Right hindlimb (tissue), 1 donor: ENCODE measurements at places on chromosomes 3 and 15.

GRCh38 chr3:123083383-123084124 lies 16.7 kb downstream of the PDIA5 start:
- DNase-seq: no peak

DNA sequence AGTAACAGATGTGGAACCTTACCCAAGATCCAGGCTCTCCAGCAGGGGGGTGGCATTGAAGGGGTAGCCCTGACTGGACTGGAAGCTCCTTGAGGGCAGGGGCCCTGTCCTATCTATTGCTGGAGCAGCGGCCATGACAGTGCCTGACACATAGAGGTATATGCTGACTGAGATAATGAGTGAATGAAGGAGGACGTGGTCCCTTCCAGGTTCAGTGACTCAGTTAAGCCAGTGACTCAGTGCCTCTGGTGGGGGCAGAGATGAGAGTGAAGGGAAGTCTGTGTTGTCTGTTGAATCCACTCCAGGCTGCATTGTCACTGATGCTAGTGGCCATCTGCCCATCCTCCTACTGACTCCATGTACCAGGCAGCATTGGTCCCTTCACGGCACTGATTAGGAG lies 13.0 kb upstream of the CTXND1 start:
- no peak for DNase-seq

- DNase-seq: no peak
Observed at GRCh38 chr3:196694941-196695848, 16.9 kb downstream of the CEP19 start.

GRCh38 chr15:93071469-93071936 lies 17.5 kb downstream of the RGMA start:
- DNase-seq: peak; percentile 47

- peak; percentile 35 for DNase-seq
Observed at GRCh38 chr3:112676659-112677234, 35.8 kb upstream of the CCDC80 start.

DNA sequence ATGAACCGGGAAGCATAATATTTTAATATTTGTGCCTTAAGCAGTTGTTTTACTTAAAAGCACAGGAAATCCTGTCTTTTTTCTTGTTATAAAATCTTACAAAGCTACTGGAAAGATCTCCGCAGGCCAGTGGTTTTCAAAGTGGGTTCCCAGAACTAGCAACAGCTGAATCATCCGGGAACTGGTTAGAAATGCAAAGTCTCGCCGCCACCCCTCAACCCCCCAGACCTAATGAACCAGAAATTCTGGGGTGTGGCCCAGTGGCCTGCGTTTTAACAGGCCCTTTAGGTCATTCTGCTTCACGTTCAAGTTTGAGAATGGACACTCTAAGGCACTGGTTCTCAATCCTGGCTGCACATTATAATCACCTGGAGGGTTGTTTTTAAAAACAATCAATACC lies 74.7 kb downstream of the PDZRN3 start:
- DNase-seq: no peak

GRCh38 chr3:114442246-114442645 lies 148.4 kb downstream of the TIGIT start:
- peak; percentile 25 for DNase-seq

GRCh38 chr15:73996939-73997338 lies 2.4 kb downstream of the PML start:
- no peak for DNase-seq

- no peak for DNase-seq
Observed at GRCh38 chr3:144055604-144056003, 84.0 kb downstream of the DIPK2A start.

DNA sequence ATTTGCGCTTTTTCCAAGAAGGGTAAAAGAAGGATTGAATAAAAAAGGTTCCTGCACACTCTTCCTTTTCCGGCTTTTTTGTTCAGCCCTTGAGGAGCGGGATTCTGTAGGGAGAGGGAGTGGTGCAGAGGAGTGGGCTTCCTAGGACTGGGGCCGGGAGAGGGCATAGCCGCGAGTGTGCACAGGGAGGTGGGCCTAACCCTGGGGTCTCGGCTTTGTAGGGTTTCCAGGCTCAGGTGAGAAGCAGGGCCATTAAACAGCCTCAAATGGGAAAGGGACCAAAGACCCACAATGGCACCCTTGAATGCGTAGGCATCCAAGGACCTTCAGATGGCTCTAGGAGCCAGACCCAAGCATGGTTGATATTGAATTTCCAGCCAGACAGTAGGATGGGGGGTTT lies 35.4 kb upstream of the RAB6B start:
- DNase-seq: no peak

DNA sequence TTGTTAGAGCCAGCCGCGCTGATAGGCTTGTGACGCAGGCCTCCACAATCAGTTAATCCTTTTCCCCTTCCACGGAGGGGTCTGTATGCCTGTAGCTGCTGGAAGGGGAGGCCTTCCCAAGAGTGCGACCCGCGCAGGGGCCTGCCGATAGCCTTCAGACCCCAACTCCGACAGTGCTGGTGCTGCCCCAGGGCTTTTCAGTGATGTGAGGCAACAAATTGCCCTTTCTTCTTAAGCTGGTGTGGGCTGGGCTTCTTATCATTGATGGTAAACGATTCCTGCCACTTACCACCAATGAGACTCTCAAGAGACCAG lies 143.4 kb downstream of the CHSY1 start:
- no peak for DNase-seq

- DNase-seq: peak; percentile 60
Observed at GRCh38 chr3:32045091-32045915, 61.1 kb upstream of the GPD1L start.

GRCh38 chr3:30493911-30494311 lies 112.5 kb upstream of the TGFBR2 start:
- DNase-seq: no peak

GRCh38 chr3:172124271-172124670 lies 84.9 kb downstream of the FNDC3B start:
- no peak for DNase-seq

DNA sequence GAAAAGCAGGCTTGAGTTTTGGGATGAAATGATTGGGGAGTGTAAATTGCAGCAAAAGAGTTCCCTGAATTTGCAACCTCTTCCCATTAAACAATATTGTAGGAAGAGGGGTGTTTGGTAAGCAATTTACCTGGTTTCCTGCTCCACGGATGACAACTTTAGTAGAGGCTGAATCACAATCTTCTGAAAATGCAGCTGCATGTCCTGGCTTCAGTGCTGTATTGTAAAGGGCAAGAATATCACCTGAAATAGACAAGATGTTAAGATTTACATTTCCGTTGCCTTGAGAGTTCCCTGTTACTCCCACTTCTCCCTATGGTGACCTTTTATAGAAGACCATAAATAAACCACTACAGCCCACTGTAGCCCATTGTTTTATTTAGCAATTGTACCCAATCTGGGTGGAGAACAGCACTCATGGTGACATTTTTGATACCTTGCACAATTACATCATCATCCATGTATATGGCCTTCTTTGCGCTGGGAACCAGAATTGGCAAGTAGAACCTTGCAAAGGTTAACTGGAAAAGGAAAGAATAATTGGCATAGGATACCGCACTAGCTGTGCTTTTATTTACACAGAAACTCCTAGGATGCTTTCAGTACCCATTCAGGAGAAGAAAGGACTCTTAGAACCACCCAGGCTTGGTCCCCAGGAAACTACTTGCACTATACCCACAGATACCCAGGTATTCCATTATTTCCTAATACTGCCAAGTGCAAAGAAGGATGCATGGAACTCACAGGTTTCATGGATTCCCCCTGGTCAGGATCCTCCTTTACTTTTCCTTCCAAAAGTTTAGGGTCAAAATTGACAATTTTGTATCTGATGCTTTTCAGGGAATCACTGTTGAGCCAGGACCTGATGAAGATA lies 9.6 kb downstream of the GLT8D1 start:
- no peak for DNase-seq

DNA sequence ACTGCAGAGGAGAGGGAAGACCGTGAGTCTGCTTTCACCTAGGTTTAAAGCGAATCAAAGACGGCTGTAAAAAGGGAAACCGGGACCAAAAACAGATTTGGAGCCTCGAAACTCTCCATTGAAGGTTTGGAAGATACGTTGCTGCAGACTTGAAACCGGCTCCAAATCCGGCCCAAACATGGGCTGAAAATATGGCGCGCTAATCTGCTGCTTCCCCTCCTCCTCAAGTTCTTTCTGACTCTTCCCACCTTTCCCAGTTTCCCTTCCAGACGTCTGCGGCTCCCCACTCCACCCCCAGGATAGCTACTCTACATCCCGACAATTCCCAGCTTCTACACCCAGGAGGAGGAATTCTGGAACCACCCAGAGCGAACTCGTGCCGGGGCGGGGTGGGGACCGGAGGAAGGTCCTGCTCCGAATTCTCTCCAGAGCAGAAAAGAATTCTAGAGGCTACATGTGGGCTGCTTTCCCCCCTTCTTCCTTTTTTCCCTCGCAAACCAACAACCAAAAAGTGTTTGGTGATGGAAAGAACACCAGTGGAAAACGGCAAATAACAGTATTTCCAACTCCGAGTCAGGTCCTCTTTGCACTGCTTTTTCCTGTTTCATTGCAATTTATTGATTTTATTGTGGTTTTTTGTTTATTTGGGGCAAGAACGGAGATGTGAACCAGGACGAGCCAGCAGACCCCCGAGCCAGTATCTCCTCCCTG lies 8.5 kb downstream of the EOMES start:
- no peak for DNase-seq

GRCh38 chr15:62517541-62517940 lies 352.5 kb upstream of the C2CD4B start:
- DNase-seq: no peak

DNA sequence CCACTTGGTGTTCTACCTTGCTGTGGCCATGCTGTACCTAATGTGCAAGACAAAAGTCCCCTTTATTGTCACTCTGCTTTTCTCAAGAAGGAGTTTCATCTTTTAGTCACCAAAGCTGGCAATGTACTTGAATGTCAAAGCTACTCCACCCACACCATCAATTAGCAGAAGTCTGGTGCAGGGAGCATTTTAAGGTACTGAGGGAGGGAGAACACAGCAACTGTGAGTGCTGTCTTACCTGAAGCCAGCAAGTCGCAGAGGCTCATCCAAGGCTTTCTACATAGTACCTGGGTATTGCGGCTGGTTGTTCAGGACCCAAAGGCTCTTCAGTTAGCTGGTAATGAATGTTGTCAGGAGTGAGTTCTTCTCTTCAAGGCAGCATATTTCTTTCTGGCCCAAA lies 820.4 kb downstream of the OTOL1 start:
- no peak for DNase-seq

- no peak for DNase-seq
Observed at GRCh38 chr3:191792580-191792979, 331.6 kb downstream of the PYDC2 start.

- no peak for DNase-seq
Observed at GRCh38 chr15:99965376-99965775, 232.1 kb upstream of the LYSMD4 start.

- no peak for DNase-seq
Observed at GRCh38 chr3:108642526-108642925, 53.0 kb downstream of the DZIP3 start.

- DNase-seq: no peak
Observed at GRCh38 chr3:7439101-7439680, 578.3 kb downstream of the GRM7 start.

- DNase-seq: no peak
Observed at GRCh38 chr15:71577071-71577470, 233.3 kb upstream of the NR2E3 start.

GRCh38 chr3:100246999-100247398 lies 13.8 kb upstream of the TBC1D23 start:
- DNase-seq: no peak

GRCh38 chr15:99153026-99153535 lies 48.2 kb downstream of the SYNM start:
- DNase-seq: no peak

GRCh38 chr3:95721938-95722337 lies 1092.5 kb upstream of the EPHA6 start:
- DNase-seq: no peak

- no peak for DNase-seq
Observed at GRCh38 chr3:172177803-172178316, 138.5 kb downstream of the FNDC3B start.

- no peak for DNase-seq
Observed at GRCh38 chr3:83873550-83873949, 1085.2 kb upstream of the CADM2 start.

- DNase-seq: no peak
Observed at GRCh38 chr3:179666030-179666429, 13.2 kb downstream of the USP13 start.

GRCh38 chr15:38818157-38818790 lies 253.7 kb upstream of the RASGRP1 start:
- peak; percentile 45 for DNase-seq

- no peak for DNase-seq
Observed at GRCh38 chr15:48579945-48580671, 65.4 kb downstream of the FBN1 start.

DNA sequence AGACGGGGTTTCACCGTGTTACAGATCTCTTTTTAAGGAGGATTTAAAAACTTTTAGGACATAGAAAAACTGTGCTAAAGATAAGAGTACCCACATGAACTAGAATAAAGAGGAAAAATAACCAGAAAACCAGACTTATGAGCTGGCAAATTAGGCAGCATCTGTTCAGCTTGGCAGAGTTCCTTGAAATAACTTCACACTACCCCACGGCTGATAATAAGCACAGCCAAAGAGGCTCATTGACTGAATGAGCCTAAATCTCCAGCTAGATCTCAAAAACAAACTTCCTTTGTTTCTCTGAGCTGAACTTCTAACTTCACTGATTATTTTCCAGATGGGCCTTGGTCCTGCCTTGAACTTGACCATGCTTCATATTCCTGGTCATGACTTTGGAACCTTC lies 26.7 kb upstream of the PIK3R4 start:
- DNase-seq: peak; percentile 40

GRCh38 chr3:80612366-80612765 lies 844.6 kb upstream of the ROBO1 start:
- DNase-seq: no peak

DNA sequence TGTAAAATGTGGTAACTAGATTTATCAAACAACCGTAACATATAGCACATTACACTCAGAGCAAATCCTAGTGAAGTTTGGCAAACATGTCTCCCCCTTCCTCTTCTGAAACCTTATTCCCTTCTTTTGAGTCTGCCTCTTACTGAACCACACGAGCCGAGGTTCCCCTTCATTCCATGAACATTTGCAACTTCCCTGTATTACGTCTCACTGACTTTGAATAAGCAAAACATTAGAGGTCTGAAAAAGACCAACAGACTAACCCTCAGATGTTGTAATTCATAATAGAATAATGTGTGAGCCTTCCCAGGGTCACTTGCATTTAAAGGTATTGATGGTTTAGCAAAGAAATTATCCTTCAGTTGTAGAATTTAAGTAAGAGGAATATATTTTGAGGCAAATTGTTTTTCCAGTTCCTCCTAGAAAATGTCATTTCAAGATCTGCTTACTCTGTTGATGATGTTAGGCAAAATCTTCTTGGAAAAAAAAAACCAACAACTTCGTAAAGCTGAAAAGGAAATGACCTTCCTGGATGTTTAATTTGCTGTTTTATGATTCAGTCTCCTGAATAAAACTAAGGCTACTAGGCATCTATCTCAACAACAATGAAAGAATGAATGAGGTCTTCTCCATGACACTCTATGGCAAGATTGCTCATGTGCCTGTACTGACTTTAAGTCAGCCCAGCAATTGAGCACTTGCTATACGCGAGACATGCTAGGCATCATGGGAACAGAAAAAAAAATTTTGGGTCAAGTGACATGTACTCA lies 296.9 kb upstream of the NECTIN3 start:
- DNase-seq: no peak
